ENCODE measurements at places on chromosomes 13 and 19.

DNA sequence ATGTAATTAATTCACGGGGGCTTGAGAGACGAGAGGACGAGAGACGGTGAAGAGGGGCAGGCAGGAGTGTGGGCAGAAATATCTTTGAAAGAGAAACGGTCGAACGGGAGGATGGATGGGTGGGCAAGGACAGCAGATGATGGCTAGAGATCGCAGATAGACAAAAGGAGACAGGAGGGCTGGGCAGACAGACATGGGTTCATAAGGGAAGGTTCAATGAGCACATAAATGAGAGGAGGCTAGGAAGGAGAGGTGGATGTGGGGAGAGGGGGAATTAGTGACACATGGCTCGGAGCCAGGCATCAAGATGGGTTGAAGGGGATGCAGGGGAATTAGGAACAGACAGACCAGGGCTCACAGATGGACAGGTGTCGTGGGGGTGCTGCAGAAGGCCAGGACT is 1.1 kb downstream of the SYT3 start:
- DNase-seq = no peak

DNA sequence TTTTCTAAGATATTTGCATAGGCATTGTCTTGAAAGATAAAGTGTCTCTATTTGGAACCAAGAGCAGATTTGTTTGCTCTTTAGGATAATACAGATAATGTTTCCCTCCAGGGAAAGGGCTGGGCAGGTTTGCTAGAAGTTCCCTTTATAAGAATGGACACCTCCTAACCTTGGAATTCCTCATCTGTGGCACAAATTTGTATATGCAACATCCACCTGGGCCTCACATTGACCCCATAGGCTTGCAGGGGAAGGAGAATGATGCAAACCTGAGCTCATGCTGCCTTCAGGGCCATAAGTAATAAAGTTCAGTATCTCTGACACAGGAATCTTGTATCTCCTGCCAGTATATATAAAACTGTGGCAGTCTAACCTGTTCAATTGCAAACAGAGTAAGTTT is 508.4 kb upstream of the MIR17HG start:
- no peak for DNase-seq

GRCh38 chr13:98265692-98266551 is 88.9 kb upstream of the RNF113B start:
- no peak for DNase-seq

- DNase-seq = no peak
Measured at GRCh38 chr13:26941345-26942174, 181.0 kb upstream of the GPR12 start.

GRCh38 chr13:28494778-28495537 is at the start of gene FLT1:
TSS of gene FLT1 (minus strand) at chr13:28495128. CDS start at chr13:28494843, 285 bp downstream.
- peak; percentile 44 for DNase-seq

DNA sequence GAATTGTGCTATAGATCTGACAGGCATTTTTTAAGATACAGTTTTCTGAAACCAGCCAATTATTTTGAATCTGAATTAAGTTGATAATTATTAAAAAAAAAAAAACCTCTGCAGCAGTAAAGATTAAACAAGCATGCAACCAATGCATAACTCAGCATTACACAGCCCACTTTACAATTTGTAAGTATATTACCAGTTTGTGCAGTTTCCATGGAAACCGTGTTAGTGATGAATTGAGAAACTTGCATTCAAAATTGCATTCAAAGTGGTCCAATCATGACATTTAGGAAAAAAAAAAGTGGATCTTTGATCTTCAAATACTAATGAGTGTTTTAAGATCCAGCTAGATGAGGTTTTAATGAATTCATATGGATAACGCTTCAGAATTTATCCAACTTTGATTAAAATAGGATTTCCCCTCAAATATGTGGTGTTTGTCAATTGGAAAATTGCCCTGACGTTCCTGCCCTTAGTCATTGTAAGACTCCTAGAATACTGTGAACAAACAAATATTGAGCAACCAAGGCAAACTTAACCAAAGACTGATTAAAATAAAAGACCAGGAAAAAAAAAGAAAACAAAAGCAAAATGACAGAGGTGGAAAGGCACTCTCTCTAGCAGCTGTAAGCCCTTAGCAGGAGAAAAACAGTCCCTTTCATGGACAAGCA is 314.8 kb upstream of the MAB21L1 start:
- DNase-seq = no peak

- DNase-seq = no peak
Measured at GRCh38 chr13:101489643-101490405, 37.3 kb downstream of the ITGBL1 start.

DNA sequence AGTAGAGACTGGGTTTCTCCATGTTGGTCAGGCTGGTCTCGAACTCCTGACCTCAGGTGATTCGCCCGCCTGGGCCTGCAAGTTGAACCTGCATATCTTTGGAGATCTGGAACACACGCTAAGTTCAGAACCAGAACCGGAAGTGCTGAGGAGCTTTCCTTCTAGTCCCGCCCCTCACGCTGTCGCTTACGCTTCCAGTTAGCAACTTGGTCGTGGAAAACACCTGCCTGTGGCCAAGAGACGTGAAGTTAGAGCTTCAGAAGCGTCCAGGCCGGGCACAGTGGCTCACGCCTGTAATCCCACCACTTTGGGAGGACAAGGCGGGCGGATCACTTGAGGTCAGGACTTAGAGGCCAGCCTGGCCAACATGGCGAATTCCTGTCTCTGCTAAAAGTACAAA is 15.0 kb upstream of the ZNF57 start:
- DNase-seq = no peak

DNA sequence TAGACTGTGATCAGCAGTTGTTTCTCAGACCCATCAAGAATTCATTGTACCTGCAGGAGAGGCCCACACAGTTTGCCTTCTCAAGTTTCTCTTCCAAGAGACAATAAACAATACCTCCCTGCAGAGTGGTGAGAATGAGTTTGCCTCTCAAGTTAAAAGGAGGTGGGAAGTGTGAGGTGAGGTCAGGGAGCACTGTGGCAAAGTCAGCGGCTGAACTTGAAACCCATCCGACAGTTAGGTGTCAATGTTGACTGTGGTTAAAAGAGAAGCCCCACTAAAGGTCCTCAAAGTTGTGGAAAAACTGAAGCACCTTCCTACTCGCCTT is 72.9 kb upstream of the TSC22D1 start:
- DNase-seq = no peak

- no peak for DNase-seq
Measured at GRCh38 chr13:89862691-89863036, 1484.8 kb upstream of the MIR17HG start.

- DNase-seq = no peak
Measured at GRCh38 chr13:78102121-78102677, 183.6 kb upstream of the EDNRB start.

DNA sequence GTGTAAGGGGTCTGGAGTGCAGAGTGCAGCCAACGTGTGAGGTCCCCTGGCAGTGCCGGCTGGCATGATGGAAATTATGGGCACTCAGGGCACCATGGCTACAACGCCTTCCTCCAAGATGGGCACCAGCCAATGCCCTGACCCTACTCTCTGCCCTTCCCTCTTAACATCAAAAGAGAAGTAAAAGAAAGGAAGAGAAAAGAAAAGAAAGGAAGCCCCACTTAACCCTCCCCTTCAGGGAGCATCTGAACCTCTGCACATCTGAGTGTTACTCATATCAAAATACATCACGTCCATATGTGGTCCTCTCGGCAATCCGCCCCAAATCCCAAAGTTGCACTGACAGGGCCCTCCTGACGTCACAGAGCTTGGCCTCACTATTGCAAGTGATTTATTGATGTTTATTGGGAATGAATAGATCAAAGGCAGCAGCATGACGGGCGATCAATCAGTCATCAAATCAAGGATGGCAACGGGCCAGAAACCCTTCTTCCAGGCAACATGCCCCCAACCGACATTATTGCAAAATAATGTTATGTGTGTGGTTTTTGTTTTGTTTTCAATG is 1.3 kb downstream of the TSHZ3 start:
- no peak for DNase-seq

DNA sequence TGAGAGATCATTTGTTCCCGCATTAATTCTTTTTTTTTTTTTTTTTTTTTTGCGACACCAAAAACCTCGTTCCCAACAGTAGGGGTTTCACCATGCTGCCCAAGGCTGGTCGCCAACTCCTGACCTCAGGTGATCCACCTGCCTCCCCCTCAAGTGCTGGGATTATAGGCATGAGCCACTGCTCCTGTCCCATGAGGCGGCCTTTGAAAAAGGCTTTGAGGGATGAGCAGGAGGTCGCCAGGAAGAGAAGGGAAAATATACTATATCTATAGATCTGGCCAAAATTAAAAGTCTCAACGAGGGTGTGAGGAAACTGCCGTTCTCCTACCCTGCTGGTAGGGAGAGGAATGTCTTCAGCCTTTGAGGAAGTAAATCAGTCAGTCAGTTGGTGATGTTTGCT is 26.2 kb downstream of the ZNF473 start:
- DNase-seq = no peak

DNA sequence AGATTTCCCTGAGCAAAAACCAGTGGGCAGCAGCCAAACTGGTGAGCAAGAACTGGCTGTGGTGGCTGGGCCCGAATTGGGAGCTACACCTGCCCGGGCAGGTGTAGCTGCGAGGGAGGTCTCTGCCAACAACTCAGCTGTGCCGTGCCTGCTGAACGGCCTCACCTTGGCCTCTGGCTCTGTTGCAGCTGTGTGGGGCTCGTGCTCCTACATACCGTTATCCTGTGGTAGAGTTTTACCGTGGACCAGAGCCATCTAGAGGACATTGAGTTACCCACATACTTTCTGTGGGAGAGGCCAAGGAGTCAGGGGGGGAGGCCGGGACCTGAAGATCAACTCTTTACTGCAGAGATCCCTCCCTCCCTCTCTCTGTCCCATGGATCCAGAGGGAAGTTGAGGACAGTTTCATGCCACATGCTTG is 113.2 kb downstream of the TM9SF2 start:
- peak; percentile 17 for DNase-seq

DNA sequence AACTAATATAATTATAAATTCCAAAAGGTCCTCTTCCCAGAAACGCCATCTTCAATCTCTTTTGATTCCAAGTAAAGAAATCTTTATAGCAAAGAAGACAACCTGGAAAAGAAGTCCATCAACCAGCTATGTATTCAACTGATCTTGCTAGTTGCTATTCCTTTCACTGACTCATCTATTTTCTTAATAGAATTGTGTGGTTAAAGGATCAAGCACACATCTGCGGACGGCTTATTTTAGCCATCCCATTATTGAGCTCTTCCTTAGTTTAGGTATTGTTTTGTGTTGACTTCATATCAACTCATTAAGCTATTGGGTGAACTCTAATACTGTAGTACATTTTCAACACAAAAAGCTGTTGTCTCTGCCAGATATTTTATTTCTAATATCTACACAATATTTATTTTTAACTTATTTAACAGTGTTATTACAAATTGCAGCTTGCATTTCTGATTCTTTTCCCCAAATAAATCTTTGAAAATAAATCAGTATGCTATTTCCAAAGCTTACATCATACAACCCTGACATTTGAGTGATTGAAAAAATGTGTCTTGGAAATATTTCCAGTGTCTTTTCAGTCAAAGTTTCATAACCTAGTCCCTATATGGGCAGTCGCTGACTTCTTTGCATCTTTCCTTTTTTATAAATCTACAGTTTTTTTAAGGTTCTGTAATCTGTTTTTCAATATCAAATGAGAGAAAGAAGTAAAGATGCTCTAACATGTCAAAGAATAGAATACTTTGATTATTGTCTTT is 158.8 kb upstream of the SPRY2 start:
- no peak for DNase-seq

DNA sequence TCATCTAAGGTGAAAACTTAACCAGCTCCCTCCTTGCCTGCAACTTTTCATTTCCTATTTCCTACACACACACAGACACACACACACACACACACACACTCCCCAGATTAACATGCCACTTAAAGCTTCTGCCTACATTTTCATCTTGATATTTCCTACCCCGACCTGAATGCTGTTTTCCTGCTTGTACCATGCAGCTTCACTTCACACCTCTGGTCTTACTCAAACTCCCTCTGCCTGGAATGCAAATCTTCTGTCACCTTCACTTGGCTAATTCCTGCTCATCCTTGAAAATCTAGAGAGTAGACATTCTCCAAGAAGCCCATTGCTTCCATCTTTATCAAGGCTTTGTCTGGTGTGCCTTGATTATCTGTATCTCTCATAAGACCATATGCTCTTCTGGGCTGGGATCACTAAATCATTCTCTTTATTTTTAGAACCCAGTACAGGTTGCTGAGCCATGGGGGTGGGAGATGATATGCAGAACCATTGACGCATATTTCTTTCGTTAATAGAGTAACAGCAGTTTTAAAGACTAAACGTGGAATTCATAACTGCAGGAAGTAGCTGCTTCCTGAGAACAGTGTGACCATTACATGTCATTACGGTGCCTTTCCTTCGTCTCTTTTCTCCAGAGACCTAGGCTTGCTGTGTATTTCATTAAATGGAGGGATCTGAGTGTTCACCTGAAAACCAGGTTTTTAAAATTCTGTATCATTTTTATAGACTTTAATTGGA is 37.7 kb downstream of the CNMD start:
- no peak for DNase-seq

GRCh38 chr13:34502011-34502410 is 440.1 kb upstream of the NBEA start:
- DNase-seq = no peak

Measured in stimulated activated naive CD4-positive, alpha-beta T cell (primary cell).